Stimulated activated naive CD8-positive, alpha-beta T cell treated with anti-CD3 and anti-CD28 coated beads, Interleukin-15, Interleukin-2, amounts not matched to agents 100 U/mL and 50 U/mL, for 24 hours (primary cell): ENCODE measurements at places on chromosomes 16 and 17.

GRCh38 chr16:14957576-14958322, 17.1 kb upstream of the PDXDC1 start:
- no peak for DNase-seq

- no peak for DNase-seq
These were observed 3.3 kb upstream of the GAS7 start for GRCh38 chr17:10201680-10202079.

GRCh38 chr17:61452301-61453290, at the start of gene TBX4:
TSS of gene TBX4 (plus strand) at chr17:61452422. CDS start at chr17:61456491, 4,069 bp downstream.
- no peak for DNase-seq

- no peak for DNase-seq
These were observed 176.7 kb downstream of the SOX9 start for GRCh38 chr17:72297326-72298115.

GRCh38 chr17:42386777-42387657, 1.2 kb downstream of the STAT3 start:
- DNase-seq: no peak

GRCh38 chr16:51971184-51971583, 575.8 kb downstream of the TOX3 start:
- DNase-seq: no peak

DNA sequence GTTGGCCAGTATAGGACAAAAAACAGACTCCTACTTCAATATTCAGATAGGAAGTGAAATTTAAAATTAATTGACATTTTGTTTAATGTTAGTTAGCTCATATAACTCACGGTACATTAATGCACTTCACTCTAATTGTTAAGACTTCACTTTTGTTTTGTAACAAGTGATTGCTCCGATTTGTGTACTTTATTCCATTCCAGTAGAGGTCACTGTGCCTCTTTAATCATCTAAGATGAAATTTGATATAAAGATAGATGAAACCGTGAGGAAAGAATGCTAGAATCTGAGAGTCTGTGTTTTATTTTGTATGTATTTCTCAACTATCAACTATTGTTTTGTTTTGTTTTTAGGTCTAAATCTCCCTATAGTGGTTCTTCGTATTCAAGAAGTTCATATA, 29.0 kb downstream of the RBBP6 start:
- no peak for DNase-seq

GRCh38 chr17:6043405-6043804, 26.8 kb upstream of the WSCD1 start:
- no peak for DNase-seq

DNA sequence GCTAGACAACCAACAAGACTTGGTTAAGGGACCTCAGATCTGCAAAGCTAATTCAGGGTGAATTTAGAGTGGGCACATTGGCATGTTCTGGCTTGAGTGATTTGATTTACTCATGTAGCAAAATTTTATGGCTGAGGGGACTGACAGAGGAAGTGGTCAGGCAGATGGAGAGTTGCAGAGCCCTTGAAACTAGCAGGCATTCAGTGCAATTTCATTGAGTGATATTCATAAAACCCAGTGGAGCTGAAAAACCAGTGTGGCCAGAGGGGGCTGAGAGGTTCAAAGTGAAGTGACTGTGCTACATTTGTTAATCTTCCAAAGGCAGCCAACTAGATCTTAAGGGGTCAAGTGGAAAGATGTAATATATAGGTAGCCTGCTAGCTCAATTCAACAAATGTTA, 2.2 kb upstream of the TMEM94 start:
- no peak for DNase-seq

DNA sequence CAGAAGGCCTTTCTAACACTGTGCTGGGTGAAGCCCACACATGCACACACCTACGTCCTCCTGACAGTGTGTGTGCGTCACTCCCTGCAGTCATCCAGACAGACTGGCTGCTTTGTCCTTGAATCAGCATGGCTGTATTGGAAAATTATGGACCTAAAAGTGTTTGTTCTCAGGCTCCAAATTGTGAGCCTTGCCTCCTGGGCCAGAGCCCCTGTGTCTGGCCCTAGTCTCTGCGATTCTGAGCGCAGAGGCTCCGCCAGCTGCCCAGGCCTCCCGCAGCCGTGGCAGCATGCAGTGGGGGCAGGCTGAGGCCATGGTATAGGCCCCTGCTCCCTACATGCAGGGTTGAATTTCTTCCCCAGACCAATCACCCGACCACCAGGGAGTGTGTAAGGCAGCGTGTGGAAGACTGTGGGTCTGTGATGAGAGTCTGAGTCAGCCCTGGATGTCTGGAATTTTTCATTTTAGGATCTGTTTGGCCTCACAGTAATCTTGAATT, 166.9 kb downstream of the LGALS9B start:
- no peak for DNase-seq

DNA sequence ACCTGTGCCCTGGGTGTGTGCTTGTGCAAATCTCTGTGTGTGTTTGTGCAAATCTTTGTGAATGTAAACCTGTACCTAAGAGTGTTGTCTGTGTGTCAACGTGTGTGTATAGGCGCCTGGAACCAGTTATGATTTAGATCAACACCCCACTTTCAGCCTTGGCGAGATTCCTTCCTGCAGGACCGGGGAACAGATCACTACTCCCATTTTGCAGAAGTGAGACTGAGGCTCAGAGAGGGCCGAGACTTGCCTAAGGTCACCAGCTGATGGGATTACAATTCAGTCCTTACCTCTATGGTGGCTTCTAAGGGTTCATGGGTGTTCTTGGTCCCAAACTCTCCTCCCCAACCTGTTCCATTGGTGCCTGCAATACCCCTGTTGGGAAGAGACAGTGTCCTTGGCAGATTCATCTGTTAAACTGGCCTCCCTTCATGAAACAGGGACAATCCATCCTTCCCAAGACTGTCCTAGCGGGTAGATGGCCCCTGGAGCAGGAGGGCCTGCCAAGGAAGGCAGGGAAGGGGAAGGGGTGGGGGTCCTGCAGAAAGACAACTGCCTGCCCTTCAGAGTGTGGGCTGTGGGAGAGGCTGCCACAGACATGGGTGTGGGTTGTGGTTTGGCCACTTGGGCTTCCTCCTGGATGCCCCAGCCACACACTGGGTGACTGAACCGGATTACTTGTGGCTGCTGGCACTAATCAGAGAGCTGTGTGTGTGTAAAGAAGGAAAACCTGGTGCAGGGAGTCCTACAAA, 6.9 kb upstream of the MAPK7 start:
- no peak for DNase-seq

DNA sequence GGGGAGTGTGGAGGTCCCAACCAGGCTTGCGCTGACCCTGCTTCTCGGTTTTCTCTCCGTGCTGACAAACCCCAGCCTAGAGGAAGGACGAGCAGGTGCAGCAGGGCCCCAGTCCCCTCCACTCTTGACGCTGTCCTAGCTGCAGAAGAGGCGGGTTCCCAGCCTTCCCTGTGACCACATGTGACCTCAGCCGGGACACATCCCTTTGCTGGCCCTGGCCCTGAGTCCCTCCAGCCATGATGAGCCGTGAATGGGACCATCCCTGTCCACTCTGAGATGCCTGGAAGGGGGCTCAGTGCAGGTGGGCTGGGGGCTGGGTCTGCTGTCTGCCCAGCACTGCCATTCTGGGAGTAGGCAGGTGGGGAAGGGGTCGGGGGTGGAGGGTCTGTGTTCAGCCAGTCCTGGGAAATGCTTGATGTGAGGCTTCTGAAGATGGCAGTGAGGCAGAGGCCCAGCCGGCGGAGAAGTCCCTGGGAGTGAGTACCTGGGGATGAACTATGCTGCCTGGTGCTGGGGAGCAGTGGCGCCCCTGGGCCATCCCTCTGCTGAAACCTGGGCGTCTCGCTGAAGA, 1.9 kb upstream of the TUBB3 start:
- no peak for DNase-seq

DNA sequence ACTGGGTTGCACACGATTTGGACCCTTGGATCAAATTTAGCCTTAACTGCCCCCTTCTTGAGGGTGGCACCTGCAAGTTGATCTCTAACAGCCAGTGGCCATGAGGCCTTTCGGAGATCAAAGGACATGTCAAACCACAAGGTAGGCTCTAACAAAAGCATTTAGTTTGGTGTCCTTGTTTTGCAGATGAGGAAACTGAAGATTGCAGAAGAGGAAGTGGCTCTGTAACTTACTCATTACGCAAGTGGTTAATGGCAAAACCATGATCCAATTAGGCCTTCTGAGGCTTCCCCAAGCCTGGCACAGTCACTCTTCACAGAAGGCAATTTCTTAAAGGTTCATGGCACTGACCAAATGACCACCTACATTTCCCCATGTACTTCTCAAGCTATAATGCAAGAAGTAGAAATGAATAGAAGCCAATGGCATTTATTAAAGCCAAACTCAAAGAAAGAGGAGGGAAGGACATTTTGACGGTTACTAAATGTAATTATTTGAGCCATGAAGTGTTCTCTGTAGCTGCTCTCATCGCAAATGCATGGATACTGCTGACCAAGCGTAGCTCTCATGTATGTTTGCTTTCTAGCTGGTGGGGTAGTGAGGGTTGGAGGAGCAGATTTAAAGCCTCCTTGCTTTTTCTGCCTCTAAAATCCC, 32.8 kb upstream of the ABCC12 start:
- DNase-seq: no peak

- DNase-seq: no peak
These were observed 19.6 kb downstream of the MGAT5B start for GRCh38 chr17:76887802-76888201.

DNA sequence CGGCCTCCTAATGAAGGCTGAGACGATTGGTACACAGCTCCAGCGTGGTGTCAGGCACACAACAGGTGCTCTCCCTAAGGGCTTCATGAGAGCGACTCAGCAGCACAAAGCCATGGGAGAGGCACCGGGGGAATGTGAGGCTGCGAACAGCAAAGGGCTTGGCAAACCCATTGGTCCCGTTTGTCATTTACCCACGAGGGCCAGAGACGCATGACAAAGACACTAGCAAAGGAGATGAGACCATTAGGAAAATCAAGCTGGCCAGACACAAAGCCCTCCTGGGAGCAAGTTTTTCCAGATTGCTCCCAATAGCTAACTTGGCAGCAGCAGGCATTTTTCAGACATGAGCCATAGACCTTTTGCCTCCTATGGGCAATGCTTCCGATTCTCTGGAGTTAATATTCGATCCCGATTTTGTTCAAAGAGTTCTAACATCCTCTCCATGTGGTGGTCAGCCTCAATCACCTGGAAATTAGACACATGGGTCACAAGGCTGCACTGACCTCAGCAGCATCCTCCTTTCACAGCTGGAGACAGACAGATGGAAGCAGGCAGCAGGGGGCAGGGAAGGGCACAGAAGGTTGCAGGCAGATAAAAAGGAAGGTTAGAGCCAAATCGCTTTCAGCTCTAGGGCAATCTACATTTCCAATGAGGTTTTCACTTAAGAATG, 38.2 kb downstream of the TK2 start:
- no peak for DNase-seq

GRCh38 chr16:65994291-65994690, 372.2 kb upstream of the CDH5 start:
- no peak for DNase-seq

GRCh38 chr16:22296225-22297113, 740 bp upstream of the POLR3E start:
- DNase-seq: no peak

DNA sequence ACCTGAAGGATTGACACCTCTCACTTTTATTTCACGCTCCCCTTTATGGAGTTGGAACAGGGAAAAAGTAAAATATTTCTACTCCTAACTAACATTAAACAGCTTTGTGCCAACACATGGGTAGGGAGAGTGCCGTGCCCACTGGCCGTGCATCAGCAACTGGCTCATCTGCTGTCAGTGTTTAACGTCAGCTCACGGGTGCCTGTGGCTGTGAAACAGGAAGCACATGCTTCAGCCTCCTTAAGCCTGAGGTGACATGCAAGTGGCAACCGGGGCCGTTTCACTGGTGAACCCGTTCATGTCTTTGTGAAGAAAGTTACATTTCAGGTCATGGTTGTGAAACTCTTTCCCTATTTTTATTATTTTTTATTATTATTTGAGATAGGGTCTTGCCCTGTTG, 3.2 kb downstream of the SPG7 start:
- no peak for DNase-seq

- DNase-seq: peak; percentile 56
These were observed 7.5 kb upstream of the OR1F1 start for GRCh38 chr16:3180445-3180878.

DNA sequence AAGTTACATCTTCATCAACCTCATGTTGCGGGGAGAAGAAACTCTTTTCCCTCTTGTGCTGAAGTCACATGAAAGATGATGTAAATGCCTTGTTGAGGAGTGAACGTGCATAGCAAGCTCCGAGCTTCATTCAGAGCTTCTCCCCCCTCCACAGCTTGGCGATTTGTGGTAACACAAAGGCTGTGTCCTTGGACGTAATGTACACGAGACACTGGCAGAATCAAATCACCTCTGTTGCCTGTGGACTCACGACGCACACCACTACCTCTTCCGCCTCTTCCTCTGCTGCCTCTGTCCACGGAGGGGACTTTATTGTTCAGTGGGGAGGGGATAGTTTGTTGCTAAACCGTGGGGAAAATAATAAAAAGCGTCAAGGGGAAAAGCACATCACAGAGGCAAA, 54.9 kb upstream of the CHMP6 start:
- no peak for DNase-seq

- no peak for DNase-seq
These were observed 644 bp downstream of the SEC14L5 start for GRCh38 chr16:4958510-4959438.

DNA sequence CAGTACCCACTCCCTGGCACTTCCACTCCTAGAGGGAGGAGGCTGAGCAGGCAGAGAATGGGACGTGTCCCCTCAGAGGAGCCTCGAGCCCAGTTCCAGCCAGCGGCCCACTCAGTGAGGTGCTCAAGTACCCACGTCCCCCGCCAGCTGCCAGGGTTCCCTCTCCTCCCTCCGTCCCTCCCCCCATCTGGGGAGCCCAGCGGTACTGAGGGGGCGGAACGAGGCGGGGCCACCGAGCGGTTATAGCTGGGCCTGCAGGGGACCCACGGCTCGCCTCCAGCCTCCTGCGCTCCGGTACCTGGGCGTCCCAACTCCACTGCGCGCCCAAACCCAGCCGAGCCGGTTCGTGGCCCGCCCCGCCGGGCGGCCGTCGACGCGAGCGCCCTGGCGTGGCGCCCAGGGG, at the start of gene NPW:
TSS of gene NPW (plus strand) at position 268 of the 403 bp plus-strand sequence.
- DNase-seq: peak; percentile 62

DNA sequence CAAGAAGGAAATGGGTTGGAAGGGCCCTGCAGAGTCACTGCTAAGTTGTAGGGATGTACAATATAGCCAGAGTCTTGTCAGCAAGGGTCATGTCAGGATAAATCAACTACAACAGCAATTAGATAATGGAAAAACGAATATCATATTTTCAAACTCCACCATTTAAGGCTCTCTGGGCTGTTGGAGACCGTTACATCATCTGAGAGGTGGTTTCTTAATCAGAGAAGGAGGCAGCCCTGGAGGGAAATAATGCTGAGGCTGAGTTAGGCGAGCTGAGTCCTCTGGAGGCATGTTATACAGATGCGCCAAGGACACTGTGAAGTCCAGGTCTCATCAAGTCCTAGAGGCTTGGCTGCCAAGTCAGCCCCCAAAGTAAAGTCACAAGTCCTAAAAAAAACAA, 30.3 kb downstream of the LYRM9 start:
- DNase-seq: no peak

- no peak for DNase-seq
These were observed 14.5 kb downstream of the ZFHX3 start for GRCh38 chr16:73033271-73033998.

- DNase-seq: no peak
These were observed 101.3 kb downstream of the CDK5R1 start for GRCh38 chr17:32588135-32588534.
